Fibroblast of skin of scalp (primary cell): ENCODE measurements at places on chromosomes 7 and 10.
A peak's percentile ranks its signal among the peaks of the same experiment; 100 is the strongest.

GRCh38 chr7:2199956-2200583 lies 32.7 kb downstream of the MAD1L1 start:
- DNase-seq, result no peak

- DNase-seq, result no peak
These were observed 146.2 kb downstream of the GLI3 start for GRCh38 chr7:42090806-42091205.

DNA sequence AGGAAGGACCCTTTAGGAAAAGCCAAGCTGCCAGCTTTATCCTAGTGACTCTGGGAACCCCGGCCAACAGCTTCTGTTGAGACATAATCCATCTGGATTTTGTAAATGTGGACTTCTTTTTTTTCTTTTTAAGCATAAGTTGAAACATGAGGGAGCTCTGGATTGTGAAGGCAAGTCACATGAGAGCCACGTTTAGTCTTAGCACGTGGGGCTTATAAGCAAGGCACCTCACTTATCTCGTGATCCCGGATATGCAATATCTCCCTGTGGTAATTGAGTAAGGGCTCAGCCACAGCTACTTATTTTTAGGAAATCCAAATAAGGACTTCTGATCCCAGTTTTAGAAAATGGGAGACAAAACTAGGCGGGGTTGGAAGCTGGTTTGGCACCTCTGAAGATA lies 111.2 kb upstream of the PTN start:
- peak; percentile 54 for DNase-seq

GRCh38 chr10:128318366-128318765 lies 192.1 kb upstream of the MKI67 start:
- DNase-seq, result no peak

GRCh38 chr7:133437544-133437943 lies 184.7 kb downstream of the EXOC4 start:
- DNase-seq, result no peak

GRCh38 chr7:105000927-105001336 lies 13.1 kb upstream of the KMT2E start:
- DNase-seq, result no peak

GRCh38 chr7:75916685-75917634 lies 2.0 kb downstream of the POR start:
- DNase-seq, result no peak

DNA sequence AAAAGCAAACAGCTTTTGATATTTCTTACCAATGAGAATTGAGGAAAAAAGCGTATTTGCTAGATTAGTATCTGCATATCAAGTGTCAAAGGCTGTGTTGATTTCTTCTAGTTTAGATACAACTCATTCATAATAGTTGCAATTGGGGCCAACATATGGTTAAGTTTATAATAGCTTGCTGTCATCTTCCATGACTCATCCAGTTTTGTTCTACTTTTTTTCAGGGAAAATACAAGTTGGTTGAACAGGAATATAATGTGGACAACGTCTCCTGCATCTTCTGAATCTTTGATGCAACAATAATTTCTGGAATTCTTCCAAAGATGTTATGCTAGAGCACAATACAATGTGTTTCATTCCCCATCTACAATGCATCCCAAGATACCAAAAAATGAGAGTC lies 182.0 kb downstream of the THSD7A start:
- no peak for DNase-seq

DNA sequence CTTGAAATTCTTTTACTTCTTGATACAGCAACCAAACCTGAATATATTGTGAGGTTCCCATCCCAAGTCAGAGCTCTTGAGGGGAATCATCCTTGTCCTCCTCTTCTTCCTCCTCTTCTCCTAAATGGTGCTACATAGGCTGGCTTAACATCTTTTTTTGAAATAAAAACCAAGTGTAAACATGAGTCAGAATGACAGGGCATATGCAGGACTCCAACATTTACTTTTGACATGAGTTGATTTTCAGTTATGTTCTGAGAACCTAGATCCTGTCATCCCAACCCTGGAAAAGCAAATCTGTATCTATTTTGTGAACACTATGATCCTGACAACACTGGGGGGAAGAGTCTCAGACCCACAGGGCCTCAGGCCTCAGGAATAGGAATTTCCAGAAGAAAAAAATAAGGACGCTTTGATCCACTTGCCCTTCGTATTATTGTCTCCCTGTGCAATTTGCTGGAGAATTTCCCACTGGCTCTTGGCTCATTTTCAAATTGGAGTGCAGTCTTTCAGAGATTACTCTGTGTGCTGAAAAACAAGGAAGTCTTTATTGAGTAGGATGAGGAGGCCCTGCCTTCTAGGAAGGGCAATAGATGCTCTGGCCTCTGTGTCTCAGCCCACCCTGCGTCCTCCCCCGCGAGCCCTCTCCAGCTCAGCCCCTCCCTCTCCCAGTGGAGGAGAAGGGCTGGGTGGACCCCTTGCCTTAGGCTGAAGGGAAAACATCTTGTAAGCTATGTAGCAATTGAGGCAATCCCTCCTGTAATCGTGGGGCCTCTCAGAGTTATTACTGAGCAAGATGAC lies 121.6 kb downstream of the CREB5 start:
- peak; percentile 40 for DNase-seq

- DNase-seq, result no peak
These were observed 457.2 kb downstream of the ARL4A start for GRCh38 chr7:13144673-13145072.

DNA sequence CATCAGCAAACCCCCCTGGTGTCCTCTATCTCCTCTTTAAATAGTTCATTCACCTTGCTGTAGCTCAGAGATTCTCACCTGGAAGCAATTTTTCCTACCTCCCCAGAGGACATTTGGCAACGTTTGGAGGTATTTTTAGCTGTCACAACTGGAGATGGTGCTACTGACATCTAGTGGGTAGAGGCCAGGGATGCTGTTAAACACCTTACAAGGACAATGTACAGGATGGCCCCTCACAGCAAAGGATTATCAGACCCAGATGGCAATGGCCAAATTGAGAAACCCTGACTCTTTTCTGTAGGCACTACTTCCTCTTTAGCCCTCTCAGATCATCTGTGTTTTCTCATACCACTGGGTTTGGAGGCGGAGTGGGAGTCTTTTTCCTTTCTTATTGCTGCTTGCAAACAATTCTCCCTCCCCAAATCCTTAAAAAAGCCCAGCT lies 13.2 kb upstream of the TRA2A start:
- DNase-seq, result no peak

GRCh38 chr7:99139036-99139435 lies 4.9 kb downstream of the SMURF1 start:
- peak; percentile 31 for DNase-seq

DNA sequence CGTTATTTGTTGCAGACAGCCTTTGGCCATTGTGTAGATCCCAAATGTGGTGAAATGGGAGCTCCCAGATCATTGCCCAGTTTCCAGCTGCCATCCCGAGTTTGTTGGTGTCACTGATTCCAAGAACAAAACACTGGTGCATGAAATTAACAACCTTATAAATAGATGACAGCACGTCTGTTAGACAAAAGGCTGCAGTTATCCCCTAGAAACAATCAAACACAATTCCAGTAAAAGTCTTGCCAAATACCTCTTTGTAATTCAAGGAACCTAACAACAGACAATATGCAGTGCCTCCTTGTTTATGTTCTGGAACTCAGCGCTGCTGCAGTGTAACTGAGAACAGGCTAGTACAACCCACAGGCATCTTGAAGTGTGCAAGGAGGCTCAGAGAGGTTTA lies 404.5 kb downstream of the PAXIP1 start:
- DNase-seq, result no peak

- DNase-seq, result no peak
These were observed 72.3 kb downstream of the COA1 start for GRCh38 chr7:43656997-43657396.

DNA sequence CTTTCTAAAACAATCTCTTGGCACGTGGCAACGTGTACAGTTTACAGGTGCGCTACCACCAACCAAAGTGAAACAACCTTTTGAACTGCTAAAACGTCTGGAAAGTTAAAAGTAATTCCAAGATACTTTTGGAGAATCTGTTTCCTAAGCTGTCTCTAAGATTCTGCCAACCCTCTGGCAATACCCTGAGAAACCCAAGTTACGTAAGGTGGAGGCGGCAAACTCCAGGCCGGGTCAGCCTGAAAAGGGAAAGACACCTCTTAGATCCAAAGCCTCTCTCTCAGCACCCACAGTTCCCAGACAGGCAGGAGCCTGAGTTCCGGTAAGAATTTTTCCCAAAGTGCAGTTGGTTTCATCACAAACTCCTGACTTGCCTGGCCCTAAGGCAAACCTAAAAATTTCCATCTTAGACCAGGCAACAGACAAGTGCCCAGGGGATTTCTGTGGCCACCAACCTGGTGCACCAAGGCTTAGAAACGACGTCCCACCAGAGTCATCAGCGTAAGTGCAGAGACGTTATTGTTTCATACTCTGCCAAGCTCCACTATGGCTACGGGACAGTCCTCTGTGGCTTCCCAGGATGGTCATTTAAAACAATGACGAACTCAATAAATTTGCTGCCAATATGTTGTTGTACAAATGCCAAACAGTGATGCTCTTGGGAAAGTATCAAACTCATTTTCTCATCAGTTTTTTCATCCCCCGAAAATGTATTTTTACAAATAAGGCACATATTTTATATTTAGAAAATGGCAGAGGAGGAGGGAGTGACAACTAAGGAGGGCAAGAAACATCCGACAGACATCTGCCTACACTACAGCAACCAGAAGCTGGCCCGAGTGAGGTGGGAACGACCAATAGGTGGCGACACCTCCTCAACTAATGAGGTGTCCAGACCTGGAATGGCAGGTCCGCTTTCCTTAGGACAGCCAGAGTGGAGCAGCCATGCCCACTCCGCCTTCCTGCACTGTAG lies 205.8 kb upstream of the FRMD4A start:
- peak; percentile 71 for DNase-seq

- no peak for DNase-seq
These were observed 904 bp upstream of the CCDC7 start for GRCh38 chr10:32445036-32445435.

- DNase-seq, result peak; percentile 77
These were observed 60.7 kb downstream of the ZMIZ1 start for GRCh38 chr10:79129361-79129997.

GRCh38 chr7:113197274-113197673 lies 78.9 kb upstream of the SMIM30 start:
- peak; percentile 90 for DNase-seq

- DNase-seq, result no peak
These were observed 8.1 kb downstream of the CHN2 start for GRCh38 chr7:29202651-29203069.

GRCh38 chr10:58362027-58362789 lies 23.0 kb upstream of the TFAM start:
- DNase-seq, result no peak

- DNase-seq, result peak; percentile 31
These were observed 242.0 kb downstream of the AUTS2 start for GRCh38 chr7:69840248-69840647.

GRCh38 chr7:107330478-107330877 lies 139.4 kb upstream of the GPR22 start:
- no peak for DNase-seq

DNA sequence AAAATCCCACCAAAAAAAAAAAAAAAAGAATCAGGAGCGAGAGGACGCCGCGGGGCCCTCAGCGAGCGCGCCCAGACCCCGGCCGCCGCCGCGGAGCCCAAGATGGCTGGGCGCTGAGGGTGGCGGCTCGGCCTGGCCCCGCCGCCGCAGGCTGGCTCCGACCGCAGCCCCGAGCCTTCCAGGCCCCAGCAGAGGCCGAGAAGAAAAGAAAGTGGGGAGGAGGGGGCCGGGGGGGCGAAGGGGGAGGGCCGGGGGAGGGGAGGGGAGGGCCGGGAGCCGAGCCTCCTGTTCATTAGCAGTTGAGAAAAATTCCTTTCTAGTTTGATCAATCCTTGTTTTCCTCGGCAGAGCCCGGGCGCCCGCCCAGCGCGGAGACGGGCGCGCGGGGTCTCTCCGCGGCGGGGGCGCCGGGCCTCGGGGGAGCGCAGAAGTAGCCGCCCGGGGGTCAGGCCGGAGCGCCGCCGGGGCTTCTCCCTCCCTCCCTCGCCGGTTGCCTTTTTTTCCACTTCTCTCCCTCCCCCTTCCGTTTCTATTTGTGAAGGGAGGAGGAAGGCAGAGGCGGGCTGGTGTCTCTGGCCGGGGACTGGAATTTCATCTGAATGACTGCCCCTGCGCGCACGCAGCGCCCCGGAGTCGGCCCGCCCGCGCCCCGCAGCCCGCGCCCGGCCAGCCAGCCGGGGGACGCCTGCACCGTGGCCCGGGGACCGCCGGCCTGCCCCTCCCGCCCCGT lies 778 bp upstream of the TRIM8 start:
- DNase-seq, result peak; percentile 85

GRCh38 chr10:49650724-49651034 lies 28.8 kb upstream of the C10orf53 start:
- no peak for DNase-seq
